ENCODE measurements at places on chromosomes 6 and 20. TPM values are rescaled to one million over a fixed set of nuclear protein-coding genes. Genes with fewer than 3 reads are reported as not detected.
A peak's percentile ranks its signal among the peaks of the same experiment; 100 is the strongest.

- H3K4me3 ChIP-seq, result no peak overlapping the region
- no peaks in the 10 kb centered on the region for H3K36me3 ChIP-seq
- H3K4me1 ChIP-seq, result peaks cover 6% of the 10 kb centered on the region
- no peak overlapping the region for H3K27ac ChIP-seq
- DNase-seq, result no peak
Measured at GRCh38 chr20:38246357-38247165, 14.0 kb downstream of the KIAA1755 start.

DNA sequence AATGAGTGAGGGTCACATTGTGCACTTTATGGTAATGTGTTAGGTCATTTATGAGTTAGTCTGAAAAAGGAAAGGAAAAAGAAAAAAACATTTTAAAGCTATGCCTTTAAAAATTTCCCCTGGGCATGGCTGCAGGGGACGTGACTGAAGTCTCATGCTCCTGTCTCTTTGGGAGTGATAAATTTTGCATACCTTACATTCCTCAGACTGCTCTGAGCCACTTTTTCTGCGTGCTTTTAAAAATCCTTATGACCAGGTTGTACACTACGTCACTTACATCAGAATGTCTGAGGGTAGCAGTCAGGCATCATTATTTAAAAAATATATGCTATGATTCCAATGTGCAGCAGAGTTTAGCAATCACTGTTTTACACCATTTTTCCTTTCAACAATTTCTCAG lies 121.2 kb downstream of the RFPL4B start:
- no peak overlapping the region for H3K4me3 ChIP-seq
- H3K4me1 ChIP-seq, result no peaks in the 10 kb centered on the region
- DNase-seq, result no peak

- DNase-seq, result no peak
- H3K4me1 ChIP-seq, result no peaks in the 10 kb centered on the region
- H3K27ac ChIP-seq, result no peak overlapping the region
- H3K4me3 ChIP-seq, result no peak overlapping the region
- no peaks in the 10 kb centered on the region for H3K27me3 ChIP-seq
Measured at GRCh38 chr6:147311218-147311617, 107.0 kb downstream of the STXBP5 start.

- H3K27me3 ChIP-seq, result no peaks in the 10 kb centered on the region
- H3K4me1 ChIP-seq, result peaks cover 5% of the 10 kb centered on the region
- no peak overlapping the region for H3K27ac ChIP-seq
- no peak for DNase-seq
- no peak overlapping the region for H3K4me3 ChIP-seq
Measured at GRCh38 chr20:1424336-1424735, 31.5 kb upstream of the FKBP1A start.

- no peak overlapping the region for H3K27ac ChIP-seq
- no peak overlapping the region for H3K4me3 ChIP-seq
- no peak for DNase-seq
- peaks cover 46% of the 10 kb centered on the region for H3K27me3 ChIP-seq
- no peaks in the 10 kb centered on the region for H3K4me1 ChIP-seq
- H3K36me3 ChIP-seq, result no peaks in the 10 kb centered on the region
Measured at GRCh38 chr20:46194409-46194808, 76.3 kb downstream of the CD40 start.

- no peaks in the 10 kb centered on the region for H3K27me3 ChIP-seq
- no peaks in the 10 kb centered on the region for H3K36me3 ChIP-seq
- H3K27ac ChIP-seq, result no peak overlapping the region
- DNase-seq, result no peak
- H3K4me1 ChIP-seq, result no peaks in the 10 kb centered on the region
Measured at GRCh38 chr6:114431641-114432040, 88.8 kb upstream of the HS3ST5 start.

DNA sequence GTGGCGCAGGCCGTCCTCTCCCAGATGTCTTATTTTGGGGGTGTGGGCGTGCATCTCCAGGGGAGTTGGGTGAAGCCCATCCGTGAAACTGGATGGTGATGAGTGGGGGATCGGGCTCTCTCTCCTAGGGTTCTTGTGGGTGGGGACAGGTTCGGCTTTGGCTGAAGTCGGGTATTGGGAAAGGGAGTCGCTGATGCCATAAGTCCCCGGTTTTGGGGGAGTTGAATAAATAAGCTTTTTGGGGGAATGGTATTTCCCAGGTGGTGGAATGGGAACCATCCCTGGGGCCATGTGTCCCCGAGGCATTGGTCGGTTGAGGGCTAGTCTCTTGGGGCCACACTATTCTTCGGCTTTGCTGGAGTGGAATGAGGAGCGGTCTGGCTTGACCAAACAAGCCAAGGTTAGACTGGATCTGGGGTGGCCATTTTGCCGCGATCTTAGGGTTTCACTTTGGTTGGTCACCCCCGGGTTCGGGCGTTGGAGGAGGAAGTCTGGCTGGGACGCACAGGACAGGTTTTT lies 481 bp downstream of the ZNF133 start:
- H3K4me1 ChIP-seq, result peaks cover 21% of the 10 kb centered on the region
- peak overlapping the region; percentile 99 for H3K27ac ChIP-seq
- peak overlapping the region; percentile 95 for H3K4me3 ChIP-seq
- H3K27me3 ChIP-seq, result no peaks in the 10 kb centered on the region
- DNase-seq, result no peak
- peaks cover 13% of the 10 kb centered on the region for H3K36me3 ChIP-seq

- H3K27me3 ChIP-seq, result no peaks in the 10 kb centered on the region
- no peaks in the 10 kb centered on the region for H3K36me3 ChIP-seq
- no peak overlapping the region for H3K4me3 ChIP-seq
- no peaks in the 10 kb centered on the region for H3K4me1 ChIP-seq
Measured at GRCh38 chr6:73797861-73798260, 101.9 kb downstream of the CD109 start.

- H3K36me3 ChIP-seq, result no peaks in the 10 kb centered on the region
Measured at GRCh38 chr6:133503336-133503729, 262.2 kb downstream of the EYA4 start.

DNA sequence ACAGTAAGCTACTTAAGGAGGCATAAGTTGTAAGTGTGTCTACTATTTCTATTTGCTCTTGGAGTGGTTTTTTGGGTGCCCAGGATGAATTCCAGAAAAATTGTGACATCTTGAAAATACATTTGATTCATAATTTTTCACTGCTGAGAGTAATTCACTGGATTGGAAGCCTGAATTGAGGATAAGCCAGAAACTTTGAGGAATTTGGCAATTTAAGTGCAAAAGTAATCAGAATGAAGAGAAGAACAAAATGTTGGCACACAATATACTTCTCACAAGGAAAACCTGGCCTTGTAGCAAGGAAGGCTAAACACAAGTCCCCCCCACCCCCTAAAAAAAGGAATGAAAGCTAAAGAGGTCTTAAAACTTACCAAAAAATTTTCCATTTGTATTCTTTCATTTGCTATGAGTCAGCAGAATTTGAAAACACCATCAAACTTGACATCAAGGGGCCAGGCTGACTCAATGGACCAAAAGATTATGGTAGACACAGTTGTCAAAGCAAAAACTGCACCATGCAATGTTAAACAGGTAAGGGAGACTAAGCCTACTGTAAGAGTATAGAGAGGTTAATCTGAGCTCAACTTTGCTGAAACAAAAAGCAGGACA lies 840.0 kb downstream of the FRK start:
- H3K27me3 ChIP-seq, result no peaks in the 10 kb centered on the region
- H3K4me1 ChIP-seq, result no peaks in the 10 kb centered on the region
- no peak overlapping the region for H3K27ac ChIP-seq

DNA sequence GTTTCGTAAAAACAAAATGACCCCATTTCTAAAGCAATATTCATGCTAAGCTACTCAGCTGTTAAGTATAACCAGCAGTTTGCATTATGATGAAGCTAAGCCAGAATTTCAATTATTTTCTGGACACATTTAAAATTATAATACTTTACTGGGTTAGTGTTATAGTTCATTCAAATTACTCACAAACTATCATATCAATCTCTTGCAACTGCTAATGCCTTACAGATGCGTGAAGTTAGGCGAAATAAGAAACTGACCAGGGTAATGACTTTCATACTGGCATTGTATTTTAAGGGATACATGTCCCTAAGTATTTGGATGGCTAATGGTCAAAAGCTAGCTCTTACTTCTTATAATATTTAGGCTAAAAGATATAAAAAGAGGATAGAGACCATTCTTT lies 249.6 kb downstream of the TSHZ2 start:
- peaks cover 5% of the 10 kb centered on the region for H3K4me1 ChIP-seq
- H3K27ac ChIP-seq, result no peak overlapping the region

FRK gene
- total RNA-seq, result 7.4 TPM

ZNF334 gene
- total RNA-seq, result 4.7 TPM

TXLNB gene
- 1.1 TPM for total RNA-seq

SIRPB2 gene
- total RNA-seq, result 32.2 TPM

GPLD1 gene
- 3.6 TPM for total RNA-seq

All from lower lobe of right lung (tissue), 2 donors.